Stimulated activated CD4-positive, alpha-beta T cell treated with anti-CD3 and anti-CD28 coated beads, Interleukin-15, amount 100 ng/mL, for 48 hours (primary cell): ENCODE measurements at places on chromosomes 7 and 10.

DNA sequence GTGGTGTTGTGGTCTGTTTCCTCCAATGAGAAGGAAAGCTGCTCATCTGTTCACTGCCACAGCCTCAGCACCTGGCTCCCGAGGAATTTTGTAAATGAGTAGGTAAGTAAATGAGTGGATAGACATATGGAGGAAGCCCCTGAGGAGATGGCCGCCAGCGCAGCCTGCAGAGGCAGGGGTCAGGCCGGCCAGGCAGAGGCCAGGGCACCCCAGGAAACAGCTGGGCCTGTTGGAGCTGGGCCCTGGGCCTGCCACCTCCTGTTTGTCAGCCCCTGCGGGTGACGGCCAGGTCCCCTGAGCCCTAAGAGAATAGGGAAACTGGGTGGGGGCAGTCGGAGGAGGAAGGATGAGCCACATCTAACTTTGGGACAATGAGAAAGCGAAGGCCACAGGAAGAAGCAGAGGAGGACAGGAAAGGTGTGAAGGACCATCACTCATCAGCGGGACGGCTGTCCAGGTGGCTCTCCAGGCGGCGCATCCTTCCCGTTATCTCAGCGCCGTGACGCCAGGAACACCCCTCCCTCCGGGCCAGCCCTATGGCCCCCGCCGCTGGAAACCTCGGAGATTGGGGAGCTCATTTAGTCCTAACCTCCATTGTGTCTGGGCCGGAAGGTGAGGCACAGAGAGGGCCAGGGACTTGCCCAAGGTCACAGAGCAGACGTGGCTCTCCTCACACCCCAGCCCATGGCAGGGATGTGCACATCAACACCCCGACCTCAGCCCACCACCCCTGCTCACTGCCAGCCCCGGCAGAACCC is 142.3 kb upstream of the UNC5B start:
- no peak for DNase-seq

- no peak for DNase-seq
These were observed 44.5 kb downstream of the ICA1 start for GRCh38 chr7:8217200-8218068.

GRCh38 chr7:105875505-105875904 is 894 bp downstream of the ATXN7L1 start:
- no peak for DNase-seq

DNA sequence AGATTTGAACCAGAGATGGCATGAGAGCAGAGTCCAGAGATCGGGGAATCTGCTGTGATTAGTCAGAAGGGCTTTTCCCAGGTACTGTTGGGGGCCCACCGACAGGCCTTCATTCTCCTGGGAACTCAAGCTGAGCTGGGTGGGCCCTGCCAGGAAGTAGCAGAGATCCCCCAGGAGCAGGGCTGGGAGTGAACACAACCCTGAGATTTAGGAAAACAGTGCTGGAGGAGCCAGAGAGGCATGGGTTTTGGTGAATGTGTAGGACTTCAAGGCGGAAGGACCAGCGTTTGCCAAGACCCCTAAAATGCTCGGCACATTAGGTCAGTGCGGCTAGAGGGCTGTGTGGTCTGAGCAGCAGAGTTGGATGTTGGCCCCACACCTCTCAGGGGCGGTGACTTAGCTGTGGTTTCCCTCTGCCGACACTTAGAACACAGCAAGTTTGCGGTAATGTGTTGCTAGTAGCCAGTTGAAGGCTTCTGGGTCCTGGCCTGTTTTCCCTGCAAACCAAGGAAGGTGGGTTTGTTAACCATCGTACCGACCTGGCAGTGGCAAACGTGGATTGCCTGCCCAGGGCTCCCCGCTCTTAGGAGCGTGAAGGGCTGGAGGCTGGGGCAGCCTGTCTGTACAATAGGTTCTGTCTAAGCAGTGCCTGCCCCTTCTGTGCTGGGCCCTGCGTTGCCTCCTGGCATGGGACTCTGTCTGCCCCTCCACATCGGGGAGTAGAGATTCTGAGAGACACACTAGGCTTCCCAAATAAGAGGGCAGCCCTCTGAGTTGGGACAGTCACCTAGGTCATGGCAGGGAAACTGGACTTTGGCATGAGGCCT is 14.0 kb downstream of the NACAD start:
- no peak for DNase-seq

DNA sequence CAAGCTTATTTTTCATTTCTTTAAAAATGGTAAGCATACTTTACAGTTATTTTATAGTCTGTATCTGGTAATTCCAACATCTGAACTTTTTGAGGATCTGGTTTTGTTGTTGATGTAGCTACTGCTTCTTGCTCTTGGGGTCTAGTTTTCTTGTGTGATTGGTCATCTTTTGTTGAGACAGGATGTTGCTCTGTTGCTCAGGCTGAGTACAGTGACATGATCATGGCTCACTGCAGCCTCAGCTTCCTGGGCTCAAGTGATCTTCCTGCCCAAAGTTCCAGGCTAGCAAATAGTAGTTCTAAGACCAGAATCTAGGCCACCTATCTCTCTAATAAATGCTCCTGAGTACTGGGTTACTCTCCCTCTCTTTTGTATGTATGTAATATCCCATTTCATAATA is 75.7 kb downstream of the NRCAM start:
- no peak for DNase-seq

- DNase-seq: no peak
These were observed 85.9 kb downstream of the CDH23 start for GRCh38 chr10:71482620-71483019.

- no peak for DNase-seq
These were observed 47.7 kb upstream of the INPP5A start for GRCh38 chr10:132489704-132490534.

DNA sequence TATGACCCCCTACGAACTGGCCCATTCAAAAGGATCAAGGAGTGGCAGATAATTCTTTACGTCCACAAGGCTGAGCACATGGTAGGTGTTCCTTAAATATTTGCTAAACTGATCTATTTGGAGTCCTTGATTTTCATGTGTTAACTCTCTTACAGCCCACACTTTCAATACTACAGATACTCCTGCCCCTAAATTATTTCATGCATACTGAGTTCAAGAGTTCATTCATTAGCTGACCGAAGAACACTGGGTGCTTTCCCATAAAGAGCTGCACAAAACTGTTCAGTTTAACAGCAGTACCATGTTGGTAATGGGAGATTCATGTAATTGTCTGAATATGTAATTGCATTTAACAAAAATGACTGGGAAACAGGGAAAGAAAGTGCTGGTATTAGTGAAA is 170.5 kb upstream of the ADO start:
- no peak for DNase-seq

- DNase-seq: no peak
These were observed 14.3 kb downstream of the CPA1 start for GRCh38 chr7:130394421-130395195.

DNA sequence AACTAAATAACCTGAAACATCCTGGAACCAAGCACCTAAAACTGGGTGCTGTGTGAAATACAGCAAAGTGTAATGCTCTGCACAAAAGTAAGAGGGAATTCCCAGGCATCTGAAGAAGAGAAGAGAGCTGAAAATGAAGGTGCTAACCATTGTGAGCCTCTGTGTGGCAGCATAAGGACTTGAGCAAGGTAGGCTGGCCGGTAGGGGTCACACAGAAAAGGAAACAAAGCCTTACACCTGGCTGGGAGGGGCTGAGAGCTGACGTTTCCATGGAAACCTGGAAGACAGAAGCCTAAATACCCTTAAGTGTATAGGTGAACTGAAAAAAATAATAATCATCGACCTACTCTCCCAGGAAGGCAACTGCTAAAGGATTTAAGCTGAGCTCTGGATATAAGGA is 48.6 kb downstream of the CUL1 start:
- no peak for DNase-seq

DNA sequence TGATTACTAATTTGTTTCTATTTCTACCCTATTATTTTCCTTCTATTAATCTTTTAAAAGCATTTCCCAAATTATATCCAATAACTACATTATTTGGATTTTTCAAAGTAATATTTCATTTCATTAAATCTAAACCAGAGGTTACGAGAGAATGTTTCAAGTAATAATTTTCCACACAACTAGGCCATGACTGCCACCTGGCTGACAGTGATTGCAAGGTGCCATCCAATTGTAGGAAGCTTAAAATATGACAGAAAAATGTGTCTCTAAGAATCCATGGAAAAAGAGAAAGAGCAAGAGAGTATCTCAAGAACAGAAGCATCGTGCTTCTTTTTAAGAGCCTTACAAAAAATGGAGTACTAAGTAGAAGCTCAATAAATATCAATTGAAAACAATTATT is 48.7 kb downstream of the TPK1 start:
- DNase-seq: no peak

DNA sequence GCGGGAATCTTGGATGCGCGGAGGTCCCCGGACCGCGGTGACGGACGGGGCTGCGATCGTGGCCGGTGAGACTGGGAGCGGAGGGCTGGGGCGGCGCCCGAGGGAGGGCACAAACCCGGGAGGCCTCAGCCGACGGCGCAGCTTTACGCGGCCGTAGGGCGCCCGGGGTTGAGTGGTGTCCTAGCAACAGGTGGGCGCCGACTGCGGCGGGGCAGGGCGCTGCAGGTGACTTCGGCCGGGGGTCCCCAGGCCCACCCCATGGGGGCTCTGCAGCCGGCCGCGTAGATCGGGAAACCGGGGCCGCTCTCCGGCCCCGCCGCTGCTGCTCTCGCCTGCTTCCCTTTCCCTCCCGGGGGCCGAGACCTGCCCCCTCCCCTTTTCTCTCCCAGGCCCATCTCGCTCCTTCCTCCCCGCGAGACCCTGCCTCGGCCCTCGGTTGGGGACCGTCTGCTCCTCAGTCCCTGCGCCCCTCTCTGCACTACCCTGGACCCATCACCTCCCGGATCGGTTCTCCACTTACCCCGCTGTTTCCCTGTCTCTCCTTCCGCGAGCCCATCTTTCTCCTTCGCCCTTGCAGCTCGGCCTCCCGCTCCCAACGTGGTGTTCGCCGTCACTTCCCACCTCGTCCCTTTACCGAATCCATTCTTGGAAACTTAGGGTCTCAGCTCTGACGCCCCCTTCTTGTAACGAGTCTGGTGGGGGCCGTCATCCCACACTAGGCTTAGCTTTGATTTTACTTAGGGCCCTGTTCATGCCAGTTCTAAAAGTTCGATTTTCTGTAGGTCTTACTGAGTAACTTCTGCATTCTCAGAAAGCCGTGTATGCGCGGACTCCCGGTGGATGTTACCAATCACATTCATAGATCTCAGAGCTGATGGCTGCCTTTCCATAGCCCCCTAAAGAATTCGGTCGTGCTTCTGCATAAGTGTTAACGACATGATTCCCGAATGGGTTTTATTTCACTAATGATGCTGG is 18.5 kb upstream of the ACBD5 start:
- no peak for DNase-seq

DNA sequence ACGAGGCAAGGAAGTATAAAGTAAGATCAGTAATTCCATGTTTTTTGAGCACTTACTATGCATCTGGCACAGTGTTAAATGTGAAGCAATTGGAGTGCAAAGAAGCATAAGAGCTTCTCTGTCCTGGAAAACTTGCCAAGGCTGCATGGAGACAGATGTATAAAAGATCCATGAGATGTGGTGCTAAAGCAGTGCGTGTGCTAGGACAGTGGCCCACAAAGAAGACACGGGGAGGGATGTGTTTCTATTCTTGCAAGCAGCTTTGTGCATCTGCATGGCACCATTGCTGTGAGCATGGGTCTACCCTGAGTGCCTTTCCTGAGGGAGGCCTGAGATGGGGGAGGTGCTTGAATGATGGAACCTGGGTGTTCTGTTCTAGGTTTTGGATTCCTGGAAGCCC is 5.1 kb upstream of the CDHR3 start:
- DNase-seq: no peak

DNA sequence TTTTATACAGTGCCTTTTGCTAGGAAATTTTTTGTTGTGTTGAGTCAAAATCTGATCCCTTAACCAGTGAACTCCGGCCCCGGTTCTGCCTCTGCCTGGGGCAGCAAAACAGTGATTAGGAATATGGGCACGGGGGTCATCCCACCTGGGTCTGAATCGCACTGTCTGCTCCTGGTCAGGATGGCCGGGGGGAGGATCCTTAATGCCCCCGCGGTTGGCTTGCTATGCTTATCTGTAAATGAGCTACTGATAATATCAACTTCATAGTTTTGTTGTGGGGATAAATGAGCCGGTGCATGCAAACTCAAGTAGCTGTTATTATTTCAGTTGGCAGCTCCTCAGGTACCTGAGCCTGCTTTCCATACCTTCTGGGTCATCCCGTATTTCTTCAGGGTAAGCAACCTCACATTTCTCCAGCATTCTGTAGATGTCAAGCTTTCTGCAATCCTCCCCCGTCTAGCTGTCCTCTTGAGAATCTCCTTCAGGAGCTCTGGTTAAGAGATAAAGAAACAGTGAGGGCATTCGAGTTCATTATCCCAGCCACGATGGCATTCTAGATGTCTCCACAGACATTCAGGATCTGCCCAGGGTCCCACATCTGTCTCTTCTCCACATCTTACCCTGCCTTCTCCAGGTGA is 592.2 kb downstream of the SDK1 start:
- DNase-seq: no peak

DNA sequence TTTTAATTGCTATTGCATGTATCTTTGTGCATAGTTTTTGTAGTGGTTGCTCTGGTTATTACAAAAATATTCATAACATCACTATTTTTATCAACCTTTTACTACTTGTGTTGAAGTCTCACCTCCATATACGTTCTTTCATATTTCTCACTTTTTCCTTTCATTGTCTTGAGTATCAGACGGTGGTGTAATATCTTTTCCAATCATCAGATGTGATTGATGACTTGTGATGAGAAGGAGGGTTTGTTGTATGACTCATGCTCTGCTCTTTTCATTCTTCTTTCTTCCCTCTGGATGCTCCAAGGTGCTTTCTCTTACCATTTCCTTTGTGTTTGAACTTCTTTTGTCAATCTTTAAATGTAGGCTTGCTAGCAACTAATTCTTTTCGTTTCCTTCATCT is 310.2 kb downstream of the TNS3 start:
- no peak for DNase-seq

DNA sequence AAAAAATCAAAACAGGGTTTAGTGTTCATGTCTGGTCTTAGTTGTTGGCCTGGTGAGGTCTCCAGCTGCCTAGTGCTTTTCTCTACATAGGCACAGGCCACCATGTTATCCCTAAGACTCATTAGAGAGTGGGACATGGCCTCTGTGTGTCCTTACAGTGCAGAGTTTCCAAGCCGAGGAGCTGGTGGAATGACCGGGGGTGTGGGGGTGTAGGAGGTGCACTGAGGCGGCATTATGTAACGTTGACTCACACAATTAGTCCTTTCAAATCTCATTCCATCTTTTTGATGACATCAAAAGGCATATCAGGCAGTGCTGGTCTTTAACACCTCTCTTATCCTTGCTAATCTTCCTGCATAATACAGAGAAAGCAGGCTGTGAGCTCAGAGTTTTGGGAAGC is 71.3 kb downstream of the MTPN start:
- DNase-seq: no peak

GRCh38 chr7:45112648-45113047 is 1.2 kb upstream of the TBRG4 start:
- no peak for DNase-seq

GRCh38 chr7:24945899-24946298 is 34.1 kb downstream of the OSBPL3 start:
- DNase-seq: no peak

- DNase-seq: no peak
These were observed 133.6 kb downstream of the ZMIZ1 start for GRCh38 chr10:79202188-79203013.

GRCh38 chr10:114987995-114988394 is 50.0 kb downstream of the TRUB1 start:
- no peak for DNase-seq
